ENCODE measurements at places on chromosomes 3 and 15.
A peak's percentile ranks its signal among the peaks of the same experiment; 100 is the strongest.

- no peak for DNase-seq
These were observed 999 bp downstream of the INSYN1 start for GRCh38 chr15:73751899-73752805.

DNA sequence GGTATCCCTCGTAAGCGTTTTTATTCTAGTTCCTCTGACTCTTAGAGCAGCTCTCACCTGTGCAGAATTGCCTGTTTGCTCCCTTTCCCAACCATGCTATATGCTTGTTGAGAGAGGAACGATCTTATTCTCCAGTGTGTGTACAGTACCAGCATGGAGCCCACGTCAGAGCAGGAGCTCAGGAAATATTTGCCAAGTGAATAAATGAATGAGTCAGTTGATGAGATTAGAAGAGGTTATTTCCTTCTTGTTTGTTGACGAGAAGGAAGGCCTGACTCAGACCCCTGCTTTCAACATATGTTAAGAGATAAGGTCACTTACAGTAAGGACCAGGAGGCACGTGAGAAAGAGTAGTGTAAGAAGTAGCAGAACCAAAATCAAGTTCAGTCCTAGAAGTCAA is 106.3 kb upstream of the ABHD17C start:
- DNase-seq: no peak

GRCh38 chr3:29936766-29937165 is 655.9 kb downstream of the RBMS3 start:
- no peak for DNase-seq

- no peak for DNase-seq
These were observed 19.6 kb downstream of the CD86 start for GRCh38 chr3:122074621-122075265.

DNA sequence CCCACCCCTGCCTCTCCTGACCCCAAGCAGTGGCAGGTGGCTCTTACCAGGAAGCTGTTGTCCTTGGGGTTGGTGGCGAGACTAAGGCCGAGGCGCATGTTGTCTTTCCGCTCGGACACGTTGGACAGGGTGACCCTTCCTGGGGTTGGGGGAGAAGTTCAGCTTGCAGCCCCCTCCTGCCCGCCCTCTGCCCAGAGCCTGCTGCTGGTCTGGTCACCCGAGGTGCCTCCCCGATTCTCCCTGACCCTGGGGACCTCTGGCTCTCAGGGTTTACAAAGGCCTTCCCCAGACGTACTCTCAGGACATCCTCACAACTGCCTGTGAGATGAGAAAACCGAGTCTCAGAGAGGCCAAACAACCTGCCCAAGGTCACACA is 67.3 kb downstream of the ITGA11 start:
- no peak for DNase-seq

- no peak for DNase-seq
These were observed 12.8 kb downstream of the VILL start for GRCh38 chr3:38003371-38003816.

GRCh38 chr3:81352867-81353266 is 408.6 kb downstream of the GBE1 start:
- DNase-seq: no peak

- DNase-seq: no peak
These were observed 798.8 kb downstream of the OTOL1 start for GRCh38 chr3:162295323-162295983.

DNA sequence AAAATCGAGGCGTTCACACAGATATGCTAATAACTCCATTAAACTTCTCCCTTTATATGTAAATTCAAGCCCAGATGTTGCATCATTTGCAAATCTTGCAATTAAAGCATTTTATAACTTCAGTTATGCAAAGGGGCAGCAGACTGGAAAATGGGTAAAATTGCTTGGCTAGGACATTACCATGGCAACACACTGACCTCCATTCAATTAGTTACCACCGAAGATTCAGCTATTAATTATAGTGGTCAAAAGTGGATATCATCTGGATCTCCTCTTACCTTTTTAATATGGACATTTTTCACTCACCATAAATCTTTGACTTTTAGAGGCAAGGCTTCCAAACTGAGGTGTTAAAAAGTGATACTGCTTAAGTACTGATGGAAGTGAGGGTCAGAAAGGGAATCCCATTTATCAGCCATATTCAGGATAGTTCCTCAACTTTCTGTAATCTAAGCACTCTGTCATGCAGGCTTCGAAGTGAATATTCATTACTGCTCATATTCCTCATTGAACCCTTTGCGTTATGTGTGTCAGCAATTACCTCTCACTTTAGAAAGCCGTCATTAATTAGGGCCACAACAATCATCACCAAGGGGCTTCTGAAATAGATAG is 386.2 kb upstream of the ROBO2 start:
- DNase-seq: no peak

DNA sequence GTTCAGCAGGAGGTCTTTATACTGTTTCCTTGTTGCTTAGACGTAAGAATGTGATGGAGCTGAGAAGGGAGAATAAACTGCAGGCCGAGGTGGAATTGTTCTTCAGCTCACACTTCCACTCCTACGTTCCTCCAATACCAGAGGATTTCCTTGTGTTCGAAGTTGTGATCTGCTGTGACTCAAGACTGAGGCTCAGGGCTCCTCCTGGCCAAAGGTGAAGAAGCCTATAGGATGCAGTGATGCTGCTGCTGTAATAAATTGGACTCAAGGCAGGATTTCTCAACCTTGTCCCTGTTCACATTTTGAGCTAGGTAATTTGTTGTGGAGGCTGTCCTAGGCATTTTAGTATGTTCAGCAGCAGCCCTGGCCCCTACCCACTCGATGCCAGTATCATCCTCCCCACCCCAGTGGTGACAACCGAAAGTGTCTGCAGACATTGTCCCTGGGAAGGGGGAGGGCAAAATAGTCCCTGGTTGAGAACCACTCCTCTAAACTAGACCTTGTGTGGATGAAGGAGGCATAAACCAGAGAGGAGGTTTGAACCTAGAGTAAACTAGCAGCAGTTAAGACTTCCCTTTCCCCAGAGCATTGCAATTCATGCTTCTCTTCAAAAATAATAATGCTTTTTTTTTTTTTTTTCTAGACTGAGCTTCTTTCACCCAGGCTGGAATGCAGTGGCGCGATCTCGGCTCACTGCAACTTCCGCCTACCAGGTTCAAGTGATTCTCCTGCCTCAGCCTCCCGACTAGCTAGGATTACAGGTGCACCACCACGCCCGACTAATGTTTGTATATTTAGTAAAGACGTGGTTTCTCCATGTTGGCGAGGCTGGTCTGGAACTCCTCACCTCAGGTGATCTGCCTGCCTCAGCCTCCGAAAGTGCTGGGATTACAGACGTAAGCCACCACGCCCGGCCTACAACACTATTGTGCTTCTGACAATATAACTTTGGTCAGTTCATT is 11.1 kb downstream of the RAP2B start:
- DNase-seq: no peak

DNA sequence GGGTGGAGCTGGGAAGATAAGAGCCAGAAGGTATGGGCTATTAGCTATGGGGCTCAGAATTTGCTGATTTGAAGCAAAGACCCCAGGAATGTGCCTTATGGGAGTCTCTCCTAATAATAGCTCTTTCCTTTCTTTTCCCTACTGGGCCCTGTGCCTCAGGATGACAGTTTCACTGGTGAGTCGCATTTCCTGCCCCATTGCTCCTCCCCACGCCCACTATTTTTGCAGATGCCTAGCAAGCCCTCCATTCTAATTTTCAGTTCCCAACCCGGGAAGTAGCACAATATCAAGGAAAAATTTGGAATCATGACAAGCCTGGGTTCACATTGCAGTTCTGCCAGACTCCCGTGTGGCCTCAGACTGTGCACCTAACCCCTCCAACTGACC is 583 bp downstream of the IL17RE start:
- DNase-seq: no peak

DNA sequence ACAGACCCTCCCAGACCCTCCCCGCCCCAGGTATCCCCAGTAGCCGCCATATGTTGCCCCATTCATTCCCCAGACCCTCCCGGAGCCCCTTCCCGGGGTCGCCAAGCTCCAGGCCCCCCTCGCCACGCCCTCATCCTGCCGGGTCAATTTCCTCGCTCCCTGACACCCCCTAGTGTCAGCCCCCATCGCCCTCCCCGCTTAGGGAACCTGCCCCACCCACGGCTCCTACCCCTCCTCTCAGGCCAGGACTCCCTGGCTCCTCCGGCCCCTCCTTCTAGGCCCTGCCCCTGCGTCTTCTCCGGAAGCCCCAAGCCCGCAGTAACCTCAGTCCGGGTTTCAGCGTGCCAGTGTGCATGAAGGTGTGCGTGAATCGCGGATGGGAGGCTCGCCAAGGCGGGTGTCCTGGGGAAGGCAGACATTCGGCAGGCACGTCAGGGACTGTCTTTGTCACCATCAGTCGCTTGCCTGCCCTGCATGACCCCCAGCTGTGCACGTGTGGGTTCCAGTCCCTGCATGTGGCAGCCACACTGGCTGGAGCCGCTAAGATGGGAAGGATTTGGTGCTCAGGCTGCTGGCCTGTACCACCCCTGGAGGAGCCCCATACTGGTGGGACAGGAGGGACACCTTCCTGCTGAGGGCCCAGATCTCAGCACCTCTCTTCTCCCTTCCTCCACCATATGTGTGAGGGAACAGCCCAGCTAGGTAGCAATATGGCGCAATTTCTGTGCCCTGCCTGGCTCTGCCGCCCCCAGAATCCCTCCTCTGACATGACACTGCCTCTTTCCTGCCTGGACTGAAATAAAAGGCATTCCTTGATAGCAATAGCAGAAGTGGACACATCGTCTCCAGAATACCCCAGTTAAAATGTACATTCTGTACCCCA is 693 bp downstream of the DISP2 start:
- DNase-seq: no peak

GRCh38 chr15:88568589-88568988 is 22.1 kb upstream of the DET1 start:
- DNase-seq: no peak

GRCh38 chr15:58627046-58627445 is 122.5 kb downstream of the ADAM10 start:
- no peak for DNase-seq

- DNase-seq: no peak
These were observed 2.5 kb downstream of the KLF13 start for GRCh38 chr15:31328969-31329639.

- DNase-seq: no peak
These were observed 22.4 kb upstream of the CELF6 start for GRCh38 chr15:72342385-72342784.

DNA sequence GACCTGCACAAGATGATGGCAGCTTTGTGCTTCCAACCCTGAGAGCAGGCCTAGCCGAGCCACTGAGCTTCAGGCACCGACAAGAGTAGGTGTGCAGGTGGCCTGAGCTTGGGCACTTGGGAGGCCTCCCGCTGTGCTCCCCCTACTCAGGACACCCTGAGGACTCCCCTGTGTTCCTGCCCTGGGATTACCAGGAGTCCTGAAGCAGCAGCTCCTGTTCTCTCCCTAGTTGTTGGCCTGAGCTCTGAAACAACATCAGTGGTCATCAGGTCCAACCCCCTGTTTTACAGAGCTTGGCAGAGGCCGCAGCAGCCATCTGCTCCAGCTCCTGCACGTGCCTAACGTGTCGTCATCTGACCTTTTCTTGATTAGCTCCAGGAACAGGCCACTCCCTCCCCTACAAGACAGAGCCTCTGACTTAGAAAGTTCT is 8.0 kb upstream of the MESP2 start:
- DNase-seq: no peak

DNA sequence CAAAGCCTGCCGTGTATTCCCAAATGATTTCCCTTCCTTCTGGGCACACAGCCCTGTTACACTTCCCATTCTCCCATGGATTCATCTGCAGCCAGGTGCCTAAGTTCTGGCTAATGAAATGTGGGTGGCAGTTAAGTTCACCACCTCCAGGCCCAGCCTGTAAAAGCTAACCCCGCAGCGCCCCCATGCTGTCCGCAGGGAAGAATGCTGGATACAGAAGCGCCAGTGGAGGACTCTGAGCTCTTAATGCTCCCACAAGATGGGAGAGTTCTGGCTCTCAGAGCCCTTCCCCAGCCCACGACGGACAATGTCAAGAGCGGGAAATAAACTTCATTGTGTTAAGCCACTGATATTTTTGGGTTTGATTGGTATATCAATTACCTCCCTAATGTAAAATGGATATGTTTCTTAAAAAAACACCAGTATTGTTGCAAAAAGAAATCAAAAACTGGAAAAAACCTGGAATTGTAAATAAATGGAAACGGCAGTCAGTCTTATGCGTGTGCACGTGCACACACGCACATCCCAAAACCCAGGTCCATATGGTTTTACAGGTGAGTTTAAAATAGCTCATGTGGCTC is 37.7 kb upstream of the FGD5 start:
- DNase-seq: peak; percentile 22

DNA sequence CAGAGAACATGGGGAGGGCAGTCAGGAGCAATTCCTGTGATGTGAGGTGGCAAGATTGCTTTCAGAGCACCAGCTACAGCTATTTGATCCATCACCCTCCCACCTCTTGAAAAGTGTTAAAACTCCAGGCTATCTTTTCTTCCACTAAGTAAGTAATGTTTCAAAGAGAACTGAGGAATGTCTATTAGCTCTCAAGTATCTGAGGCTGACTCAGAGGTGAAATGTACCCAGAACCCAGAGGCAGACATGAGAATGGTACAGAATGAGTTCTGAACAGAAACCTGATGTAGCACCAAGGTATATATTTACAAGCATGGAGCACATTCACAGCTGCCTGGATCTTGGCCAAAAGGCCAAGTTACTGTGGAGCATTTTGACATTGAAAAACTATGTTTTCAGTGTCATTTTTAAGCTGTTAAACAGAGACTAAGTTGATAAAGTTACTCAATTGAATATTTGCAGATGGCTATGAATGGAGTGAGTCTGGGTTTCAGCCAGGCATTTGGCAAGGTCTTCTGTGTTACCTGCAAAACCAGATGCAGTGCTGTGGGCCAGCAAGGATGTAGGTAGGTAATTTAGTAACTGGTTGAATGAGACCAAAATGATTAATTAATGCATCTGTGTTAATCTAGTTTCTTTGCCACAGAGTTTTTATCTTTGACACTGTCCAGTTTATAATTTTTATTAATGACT is 227.7 kb upstream of the CD96 start:
- DNase-seq: no peak

- no peak for DNase-seq
These were observed 39.7 kb upstream of the ZNF280D start for GRCh38 chr15:56772868-56773639.

DNA sequence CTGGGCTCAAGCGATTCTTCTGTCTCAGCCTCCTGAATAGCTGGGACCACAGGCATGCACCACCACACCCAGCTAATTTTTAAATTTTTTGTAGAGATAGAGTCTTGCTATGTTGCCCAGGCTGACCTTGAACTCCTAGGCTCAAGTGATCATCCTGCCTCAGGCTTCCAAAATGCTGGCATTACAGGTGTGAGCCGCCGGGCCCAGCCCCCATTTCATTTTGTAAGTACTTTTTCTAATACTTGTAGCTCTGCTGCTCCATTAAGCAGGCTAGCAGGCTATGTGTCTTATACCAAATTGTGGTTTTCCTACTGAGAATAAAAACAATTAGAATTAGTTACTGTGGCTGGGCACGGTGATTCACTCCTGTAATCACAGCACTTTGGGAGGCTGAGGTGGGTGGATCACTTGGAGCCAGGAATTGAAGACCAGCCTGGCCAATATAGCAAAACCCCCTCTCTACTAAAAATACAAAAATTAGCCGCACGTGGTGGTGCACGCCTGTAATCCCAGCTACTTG is 22.4 kb downstream of the NIPA1 start:
- no peak for DNase-seq

- no peak for DNase-seq
These were observed 319.4 kb upstream of the POU1F1 start for GRCh38 chr3:87595798-87596197.

- DNase-seq: no peak
These were observed 687.0 kb downstream of the NTRK3 start for GRCh38 chr15:87569581-87569980.
